ENCODE measurements at places on chromosomes 6 and 20. TPM values are rescaled to one million over a fixed set of nuclear protein-coding genes. Genes with fewer than 3 reads are reported as not detected.

DNA sequence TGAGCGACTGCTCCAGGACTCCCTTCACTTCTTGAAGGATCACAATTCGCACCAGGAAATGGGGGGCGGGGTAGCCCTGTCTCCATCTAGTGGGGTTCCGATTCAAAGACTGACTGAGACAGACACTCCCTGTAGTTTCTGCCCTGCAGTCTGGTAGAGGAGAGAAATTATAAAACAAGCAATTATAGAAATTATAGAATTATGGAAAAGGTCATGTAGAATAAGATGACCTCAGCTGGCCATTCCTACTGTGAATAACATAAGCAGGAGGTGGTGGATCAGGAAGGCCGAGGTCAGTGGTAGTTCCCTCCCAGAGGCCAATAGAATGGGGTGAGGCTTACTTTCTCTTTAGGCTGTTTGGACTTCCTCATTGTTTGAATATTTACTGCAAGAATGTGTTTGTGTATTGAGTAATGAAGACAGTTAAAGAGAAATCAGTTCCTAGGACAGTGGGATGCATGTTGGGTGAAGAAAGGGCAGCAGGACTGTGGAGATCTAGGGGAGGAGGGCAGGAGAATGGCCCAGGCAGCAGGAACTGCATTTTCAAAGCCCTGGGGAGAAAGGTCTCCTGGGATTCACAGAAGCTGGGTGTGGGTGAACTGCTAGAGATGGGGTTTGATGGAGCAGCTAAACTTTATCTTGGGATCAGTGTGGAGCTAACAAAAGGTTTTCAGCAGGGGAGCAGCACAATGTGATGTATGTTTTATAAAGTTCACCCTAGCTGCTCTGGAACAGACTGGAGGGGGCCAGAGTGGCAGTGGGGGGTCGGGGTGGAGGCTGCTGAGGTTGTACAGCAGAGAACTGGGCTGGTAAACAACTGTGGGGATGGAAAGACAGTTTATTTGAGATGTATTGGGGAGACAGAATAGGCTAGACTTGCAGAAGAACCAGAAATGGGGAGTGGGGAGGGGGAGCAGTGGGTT is 2.1 kb downstream of the ZNF341 start:
- no peaks in the 10 kb centered on the region for H3K27me3 ChIP-seq
- no peak for DNase-seq
- peaks cover 16% of the 10 kb centered on the region for H3K36me3 ChIP-seq
- no peak overlapping the region for H3K27ac ChIP-seq
- peaks cover 21% of the 10 kb centered on the region for H3K4me1 ChIP-seq
- H3K4me3 ChIP-seq = peak overlapping the region; percentile 79

DNA sequence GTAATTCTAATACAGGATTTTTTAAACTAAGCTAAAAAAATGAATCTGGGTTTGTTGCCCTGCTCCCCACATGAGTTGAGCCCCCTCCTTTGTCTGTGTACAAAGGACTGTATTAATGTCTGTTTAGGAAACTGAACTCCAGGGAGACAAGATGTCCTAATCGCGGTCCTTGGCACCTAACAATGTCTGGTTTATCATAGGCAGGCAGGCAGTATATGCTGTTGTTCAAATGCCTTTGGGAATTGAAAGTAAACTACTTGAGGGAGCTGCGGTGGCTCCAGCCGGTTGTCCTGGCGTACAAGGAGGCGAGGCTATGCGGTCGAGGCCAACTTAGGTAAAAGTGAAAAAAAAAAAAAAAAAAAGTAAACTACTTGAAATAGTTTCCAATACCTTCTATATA is 98.5 kb downstream of the TULP4 start:
- no peak overlapping the region for H3K27ac ChIP-seq
- peaks cover 10% of the 10 kb centered on the region for H3K4me1 ChIP-seq
- H3K36me3 ChIP-seq = peaks cover 7% of the 10 kb centered on the region

DNA sequence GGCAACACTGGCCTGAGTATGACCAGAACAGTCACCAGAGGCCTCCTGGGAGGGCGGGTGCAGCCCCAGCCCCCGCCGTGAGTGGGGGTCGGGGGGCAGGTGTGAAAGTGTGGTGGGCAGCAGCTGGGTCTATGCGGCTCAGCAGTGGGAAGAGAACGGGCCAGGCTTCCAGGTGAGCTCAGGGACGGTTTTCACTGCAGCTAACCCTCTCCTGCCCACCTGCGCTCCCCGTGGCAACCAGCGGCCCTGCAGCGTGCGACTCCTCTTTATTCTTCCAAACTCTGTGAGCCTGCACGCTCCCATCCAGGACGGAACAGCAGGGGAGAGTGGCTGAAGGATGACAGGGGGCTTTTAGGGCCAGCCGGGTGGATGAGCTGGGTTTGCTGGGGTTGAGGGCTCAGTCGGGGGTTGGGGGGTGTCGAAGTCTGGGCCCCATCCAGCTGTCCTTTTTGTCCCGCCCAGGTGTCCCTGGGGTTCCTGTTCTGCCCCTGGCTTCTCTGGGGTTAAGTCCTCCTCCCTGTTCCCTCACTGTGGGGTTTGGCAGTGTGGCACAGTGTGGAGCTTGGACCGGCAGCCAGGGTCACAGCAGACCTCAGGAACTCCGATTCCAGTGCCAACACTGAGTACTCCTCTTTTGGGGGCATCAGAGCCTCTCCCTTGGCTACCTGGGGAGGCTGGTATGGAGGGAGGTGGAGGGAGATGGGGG is 859 bp upstream of the BIRC7 start:
- H3K4me1 ChIP-seq = peaks cover 8% of the 10 kb centered on the region
- no peaks in the 10 kb centered on the region for H3K36me3 ChIP-seq
- H3K4me3 ChIP-seq = peak overlapping the region; percentile 15
- peaks cover 21% of the 10 kb centered on the region for H3K27me3 ChIP-seq
- no peak overlapping the region for H3K27ac ChIP-seq
- DNase-seq = peak; percentile 58

DNA sequence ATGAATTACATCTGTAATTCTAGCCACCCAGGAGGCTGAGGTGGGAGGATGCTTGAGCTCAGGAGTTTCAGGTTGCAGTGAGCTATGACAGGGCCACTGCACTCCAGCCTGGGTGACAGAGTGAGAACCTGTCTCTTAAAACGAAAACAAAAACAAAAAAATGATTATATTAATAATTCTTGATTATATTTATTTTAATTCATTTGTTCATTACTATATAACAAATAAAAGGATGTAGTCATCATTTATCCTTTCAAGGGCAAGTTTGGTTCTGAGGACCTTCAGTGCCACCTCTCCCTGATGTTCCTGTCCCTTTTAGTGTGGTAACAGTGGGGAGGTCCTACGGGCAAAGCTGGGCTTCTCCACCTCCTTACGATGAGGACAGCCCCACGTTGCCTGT is 167.1 kb upstream of the SCGN start:
- peaks cover 3% of the 10 kb centered on the region for H3K4me1 ChIP-seq
- H3K27ac ChIP-seq = no peak overlapping the region
- no peak for DNase-seq
- no peak overlapping the region for H3K4me3 ChIP-seq

DNA sequence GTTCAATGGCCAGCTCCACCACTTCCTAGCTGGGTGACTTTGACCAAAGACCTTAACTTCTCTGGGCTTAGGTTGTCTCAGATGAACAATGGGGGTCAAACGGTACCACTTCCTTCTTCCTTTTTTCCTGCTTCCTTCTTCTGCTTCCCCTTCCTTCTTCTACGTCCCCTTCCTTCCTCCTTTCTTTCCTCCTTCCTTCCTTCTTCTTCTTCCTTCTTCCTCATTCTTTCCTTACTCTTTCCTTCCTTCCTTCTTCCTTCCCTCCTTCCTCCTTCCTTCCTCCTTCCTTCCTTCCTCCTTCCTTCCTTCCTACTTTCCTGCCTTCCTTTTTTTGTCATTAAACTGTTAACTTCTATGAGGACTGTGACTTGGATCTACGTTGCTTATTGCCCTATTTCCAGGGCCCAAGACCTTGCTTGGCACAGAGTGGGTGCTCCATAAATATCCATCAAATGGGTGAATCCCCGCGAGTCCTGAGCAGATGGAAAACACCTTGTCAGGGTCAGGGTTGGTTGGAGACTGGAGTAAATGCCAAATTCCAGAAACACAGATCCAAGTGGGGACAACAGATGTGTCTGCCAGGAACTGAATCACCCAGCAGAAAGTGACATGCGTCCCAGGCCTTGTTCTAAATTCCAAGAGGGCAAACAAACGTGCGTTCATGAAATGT is 243.3 kb downstream of the PREX1 start:
- no peak overlapping the region for H3K4me3 ChIP-seq
- DNase-seq = no peak
- no peaks in the 10 kb centered on the region for H3K4me1 ChIP-seq
- no peaks in the 10 kb centered on the region for H3K36me3 ChIP-seq

- no peak for DNase-seq
- H3K4me3 ChIP-seq = no peak overlapping the region
- peaks cover 9% of the 10 kb centered on the region for H3K4me1 ChIP-seq
- no peak overlapping the region for H3K27ac ChIP-seq
These were observed 119.7 kb downstream of the MYLK4 start for GRCh38 chr6:2630891-2631571.

The TRIM15 gene
- total RNA-seq = not detected

The SLA2 gene
- 53.5 TPM for total RNA-seq
